RWPE1 (cell line): ENCODE measurements at places on chromosomes 6 and 20.

DNA sequence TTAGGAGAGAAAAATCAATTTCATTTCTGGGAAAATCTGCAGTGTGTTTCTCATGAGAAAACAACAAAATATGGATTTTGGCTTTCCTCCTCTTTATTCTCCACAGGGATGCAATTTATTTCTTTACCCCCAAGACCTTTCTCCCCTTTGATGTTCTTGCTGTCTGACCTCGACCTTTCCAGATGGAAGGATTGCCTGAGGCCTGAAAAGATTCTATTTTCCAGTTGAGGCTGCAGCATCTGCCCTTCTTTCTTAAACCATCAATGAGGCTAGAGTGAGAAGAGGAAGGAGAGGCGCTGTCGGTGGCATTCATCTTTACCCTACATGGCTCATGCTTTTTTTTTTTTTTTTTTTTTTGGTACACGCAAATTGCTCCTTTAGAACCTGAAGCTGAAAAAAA is 344.2 kb upstream of the BTBD3 start:
- DNase-seq = no peak

DNA sequence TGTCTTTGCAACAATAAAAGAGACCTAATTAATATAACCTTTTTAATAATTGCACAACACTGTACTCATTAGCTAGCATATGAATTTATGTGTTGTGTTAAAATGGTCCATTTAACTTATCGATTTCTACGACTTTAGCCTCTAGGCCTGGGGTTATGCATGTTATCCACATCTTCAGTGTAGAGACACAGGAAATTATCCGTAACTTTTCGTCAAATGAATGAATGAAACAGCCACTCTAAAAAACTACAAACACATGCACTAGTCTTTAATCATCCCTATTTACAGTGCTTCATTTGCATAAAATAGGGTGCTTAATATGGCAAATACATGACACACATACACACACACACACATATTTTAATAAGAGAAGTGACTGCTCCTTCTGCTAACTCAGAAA is 22.3 kb upstream of the LMBRD1 start:
- no peak for DNase-seq

GRCh38 chr6:44480097-44480541 is 92.6 kb downstream of the CDC5L start:
- no peak for DNase-seq

DNA sequence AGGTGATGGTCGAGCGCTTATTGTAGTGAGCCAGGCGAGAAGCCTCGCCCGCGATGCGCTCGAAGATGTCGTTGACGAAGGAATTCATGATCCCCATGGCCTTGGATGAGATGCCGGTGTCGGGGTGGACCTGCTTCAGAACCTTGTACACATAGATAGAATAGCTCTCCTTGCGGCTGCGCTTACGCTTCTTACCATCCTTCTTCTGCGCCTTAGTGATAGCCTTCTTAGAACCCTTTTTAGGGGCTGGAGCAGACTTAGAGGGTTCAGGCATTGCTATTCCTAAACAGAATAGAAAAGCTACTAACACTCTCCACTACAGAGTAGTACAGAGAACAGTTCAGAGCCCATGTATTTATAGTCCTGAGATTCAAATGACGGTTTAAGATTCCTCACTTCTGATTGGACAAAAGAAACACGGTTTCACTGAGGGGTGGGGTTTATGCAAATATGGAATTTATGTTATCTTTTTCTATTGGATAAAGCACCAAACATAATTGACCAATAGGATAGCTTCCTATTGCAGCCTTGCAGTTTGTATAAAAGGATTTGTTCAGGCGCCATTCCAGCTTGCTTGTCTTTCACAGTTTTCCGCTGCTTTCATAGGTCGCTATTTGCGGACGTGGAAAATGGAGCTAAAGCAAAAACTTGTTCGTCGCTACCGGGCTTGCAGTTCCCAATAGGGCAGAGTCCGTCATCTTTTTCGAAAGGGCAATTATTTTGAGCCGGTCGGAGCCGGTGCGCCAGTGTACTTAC is 43.7 kb upstream of the HFE start:
- peak; percentile 95 for DNase-seq

DNA sequence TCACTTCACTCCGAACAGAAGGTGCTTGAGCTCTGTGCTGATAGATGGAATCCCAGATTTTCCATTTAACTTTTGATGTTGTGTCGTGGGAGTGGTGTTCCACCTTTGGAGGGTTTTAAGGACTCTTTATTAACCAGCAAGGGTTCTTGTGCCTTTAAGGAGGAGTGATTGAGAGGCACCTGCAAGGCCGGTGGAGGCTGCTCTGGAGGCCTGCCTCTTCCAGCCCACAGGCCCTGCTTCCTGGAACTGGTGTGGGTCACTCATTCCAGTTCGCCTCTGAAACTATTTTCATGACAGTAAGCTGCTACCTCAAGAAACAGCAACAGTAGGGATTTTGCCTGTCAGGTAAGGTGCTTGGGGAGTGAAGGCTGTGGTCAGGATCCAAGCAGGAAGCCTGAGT is 58.8 kb upstream of the APCDD1L start:
- DNase-seq = no peak

- no peak for DNase-seq
Measured at GRCh38 chr20:57128044-57128757, 138.2 kb downstream of the BMP7 start.

GRCh38 chr6:69145062-69145461 is 510.0 kb downstream of the ADGRB3 start:
- no peak for DNase-seq

- no peak for DNase-seq
Measured at GRCh38 chr6:81624453-81624852, 128.0 kb downstream of the TENT5A start.

DNA sequence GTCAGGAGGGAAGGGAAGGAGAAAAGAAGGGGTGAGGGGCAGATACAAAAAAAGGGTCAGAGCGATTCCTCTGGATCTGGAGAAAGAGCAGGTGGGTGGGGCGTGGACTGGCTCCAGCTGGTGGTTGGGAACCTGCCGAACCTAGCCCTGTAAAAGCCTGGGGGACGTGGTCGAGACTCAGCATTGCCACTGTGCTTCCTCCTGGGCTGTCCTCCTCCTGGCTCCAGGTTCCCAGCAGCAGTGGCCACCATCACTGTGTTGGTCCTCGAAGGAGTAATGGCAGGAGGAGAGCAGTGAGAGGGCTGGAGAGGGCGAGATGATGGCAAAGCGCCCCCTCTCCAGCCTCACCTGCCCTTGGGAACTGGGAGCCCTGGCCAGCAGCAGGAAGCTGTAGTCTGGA is 3.5 kb upstream of the RAET1L start:
- DNase-seq = no peak

DNA sequence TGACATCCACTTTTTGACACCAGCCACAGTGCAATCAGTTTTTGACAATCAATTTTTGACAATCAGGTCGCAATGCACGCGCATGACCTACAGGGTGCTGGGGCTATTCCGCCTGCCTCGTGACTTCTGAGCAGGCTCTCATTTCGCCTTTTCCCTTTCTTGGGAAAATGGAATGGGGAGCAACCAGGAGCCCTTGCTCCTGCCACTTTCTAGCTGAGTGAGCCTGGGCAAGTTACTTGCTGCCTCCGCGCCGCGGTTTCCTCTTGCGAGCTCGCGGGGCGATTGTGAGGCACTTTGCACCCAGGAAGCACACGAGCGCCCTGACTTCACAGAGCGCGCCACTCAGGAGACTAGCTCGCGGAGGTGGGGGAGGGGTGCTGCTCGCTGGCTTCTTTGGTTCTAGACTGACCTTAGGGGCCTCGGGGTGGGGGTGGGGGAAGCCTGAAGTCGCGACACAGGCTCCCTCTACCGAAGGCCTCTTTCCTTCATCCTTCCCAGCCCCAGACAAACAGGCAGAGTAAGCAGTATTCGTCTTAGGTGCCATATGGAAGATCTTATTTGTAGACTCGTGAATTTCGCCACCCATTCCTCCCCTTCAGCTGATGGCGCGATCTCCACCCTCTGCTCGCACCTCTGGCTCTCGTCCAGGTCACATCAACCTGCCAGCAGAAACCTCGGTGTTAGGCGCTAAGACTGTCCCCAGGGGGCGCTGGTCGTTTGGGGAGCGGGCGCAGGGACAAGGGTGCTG is 4.6 kb downstream of the TP53TG5 start:
- peak; percentile 93 for DNase-seq

DNA sequence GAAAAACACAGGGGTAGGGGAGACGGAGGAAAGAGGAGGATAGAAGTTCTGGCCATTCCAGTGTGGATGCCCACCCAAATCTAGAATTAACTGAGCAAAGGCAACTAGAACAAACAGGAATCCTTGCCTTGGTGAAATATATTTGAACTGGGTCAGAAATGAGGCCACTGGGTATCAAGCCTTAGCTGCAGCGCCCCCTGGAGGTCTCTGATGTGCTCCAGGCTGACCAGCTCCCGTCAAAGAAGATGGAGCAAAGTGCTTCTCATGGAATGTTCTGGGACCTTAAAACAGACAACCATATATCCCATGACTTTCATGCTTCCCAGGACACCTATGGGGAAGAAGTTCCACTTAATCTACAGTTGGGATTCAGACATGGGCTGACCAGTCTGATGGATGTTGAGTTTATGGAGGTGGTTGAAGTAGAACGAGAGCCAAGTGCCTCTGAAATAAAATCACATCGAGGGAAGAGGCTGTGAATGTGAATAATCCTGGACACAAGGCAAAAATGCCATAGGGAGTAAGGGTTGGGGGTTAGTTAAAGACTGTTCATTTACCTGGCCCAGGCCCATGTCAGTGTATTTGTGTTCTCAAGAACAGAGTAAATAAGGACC is 50.4 kb downstream of the HLA-DPB1 start:
- no peak for DNase-seq

DNA sequence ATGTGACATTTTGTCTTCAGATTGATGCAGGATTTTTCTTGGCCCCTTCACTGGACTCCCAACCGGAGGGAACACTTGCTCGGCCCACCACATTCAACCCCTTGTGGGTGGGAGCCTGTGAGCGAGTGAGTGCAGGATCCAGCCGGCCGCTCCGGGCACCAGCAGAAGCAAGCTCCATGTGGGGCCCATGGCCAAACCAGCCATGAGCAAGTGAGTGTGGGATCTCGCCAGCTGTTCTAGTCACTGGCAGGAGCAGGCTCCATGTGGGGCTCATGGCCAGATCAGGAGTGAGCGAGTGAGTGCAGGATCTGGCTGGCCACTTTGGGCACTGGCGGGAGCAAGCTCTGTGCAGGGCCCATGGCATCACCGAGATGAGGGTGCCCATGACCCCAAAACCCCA is 42.6 kb downstream of the OSTM1 start:
- DNase-seq = no peak

GRCh38 chr20:24742436-24742835 is 206.6 kb upstream of the CST7 start:
- DNase-seq = no peak

DNA sequence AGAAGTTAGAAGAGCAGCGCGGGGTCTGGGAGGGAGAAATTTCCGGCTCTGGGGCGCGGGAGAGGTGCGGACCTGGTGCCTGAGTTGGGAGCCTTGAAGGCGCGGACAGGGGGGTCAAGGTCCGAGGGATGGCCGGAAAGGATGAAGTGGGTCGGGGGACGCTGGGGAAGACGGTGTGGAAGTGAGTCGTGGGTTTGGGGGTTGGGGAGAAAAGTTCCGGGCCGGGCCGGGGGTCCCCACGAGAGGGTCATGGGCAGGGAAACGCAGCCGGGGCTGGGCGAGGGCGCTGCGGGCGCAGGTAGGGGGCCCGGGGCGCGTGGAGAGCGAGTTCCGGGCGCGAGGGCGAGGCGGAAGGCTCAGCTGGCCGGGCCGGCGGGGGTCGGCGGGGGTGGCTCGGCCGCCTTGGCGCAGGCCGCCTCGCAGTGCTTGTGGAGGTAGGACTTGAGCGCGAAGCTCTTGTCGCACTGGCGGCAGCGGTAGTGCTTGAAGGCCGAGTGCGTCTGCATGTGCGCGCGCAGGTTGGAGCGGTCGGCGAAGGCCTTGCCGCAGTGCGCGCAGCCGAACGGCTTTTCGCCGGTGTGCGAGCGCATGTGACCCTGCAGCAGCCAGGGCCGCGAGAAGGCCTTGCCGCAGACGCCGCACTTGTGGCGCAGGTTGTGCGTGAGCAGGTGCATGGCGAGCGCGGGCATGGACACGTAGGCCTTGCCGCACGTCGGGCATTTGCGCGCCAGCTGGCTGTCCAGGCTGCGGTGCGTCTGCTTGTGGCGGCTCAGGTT is 10.5 kb upstream of the SRXN1 start:
- DNase-seq = no peak

DNA sequence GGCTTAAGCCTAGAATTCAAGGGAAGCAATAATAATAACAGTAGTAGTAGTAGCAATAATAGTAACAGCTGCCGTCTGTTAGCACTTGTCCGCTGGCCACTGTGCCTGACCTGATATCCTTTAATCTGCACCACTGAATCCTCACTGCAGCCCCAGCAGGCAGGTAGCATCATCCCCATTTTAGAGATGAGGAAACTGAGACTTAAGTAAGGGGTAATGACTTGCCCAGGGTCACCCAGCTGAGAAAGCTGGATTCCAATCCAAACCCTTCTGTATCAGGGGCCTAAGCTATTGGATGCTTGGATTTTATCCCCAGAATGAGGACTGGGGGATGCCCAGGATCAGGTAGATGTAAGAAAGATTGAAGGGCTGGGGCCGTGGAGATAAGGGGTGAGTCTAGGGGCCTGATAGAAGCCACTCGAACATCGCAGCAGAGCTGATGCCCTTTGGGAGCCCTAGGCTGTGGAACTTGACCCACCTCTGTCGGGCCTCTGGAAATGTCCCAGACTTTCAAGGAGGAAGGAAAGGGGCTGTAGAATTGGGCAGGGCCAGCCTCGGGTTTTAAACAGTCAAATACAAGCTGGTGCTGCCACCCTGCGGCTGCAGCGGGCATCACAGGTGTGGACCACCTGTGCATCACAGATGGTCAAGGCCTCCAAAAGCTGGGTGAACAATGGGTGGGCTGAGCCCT is 102.1 kb upstream of the MYL9 start:
- peak; percentile 88 for DNase-seq

- DNase-seq = peak; percentile 85
Measured at GRCh38 chr6:71602385-71603007, 283.9 kb upstream of the RIMS1 start.

- no peak for DNase-seq
Measured at GRCh38 chr6:80508885-80509630, 402.6 kb downstream of the BCKDHB start.

- no peak for DNase-seq
Measured at GRCh38 chr6:26489996-26490964, 9.8 kb upstream of the BTN1A1 start.

GRCh38 chr6:136744889-136745288 is 47.4 kb downstream of the MAP3K5 start:
- no peak for DNase-seq

DNA sequence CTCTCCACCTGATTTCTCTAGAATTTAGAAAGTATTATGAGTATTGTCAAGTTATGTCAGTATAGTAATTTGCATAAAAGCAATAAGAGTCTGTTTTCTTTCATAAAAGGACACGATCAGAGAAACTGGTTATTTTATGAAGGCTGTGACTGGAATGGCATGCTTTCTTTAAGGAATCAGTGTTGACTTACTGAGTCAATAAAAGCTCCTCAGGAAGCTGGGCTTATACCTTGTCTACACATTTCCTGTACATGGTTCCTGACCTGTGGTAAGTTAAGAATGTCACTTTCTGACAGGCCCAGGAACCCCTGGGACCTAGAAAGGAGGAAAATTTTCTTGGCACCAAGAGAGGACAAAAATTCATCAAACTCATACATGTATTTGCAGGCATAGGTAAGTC is 1224.0 kb upstream of the ADGRB3 start:
- DNase-seq = no peak
